Upper lobe of right lung (tissue), 1 donor: ENCODE measurements at places on chromosomes 6 and 20. TPM values are rescaled to one million over a fixed set of nuclear protein-coding genes. Genes with fewer than 3 reads are reported as not detected.

- H3K27me3 ChIP-seq: no peaks in the 10 kb centered on the region
- no peak for DNase-seq
- H3K4me1 ChIP-seq: peaks cover 17% of the 10 kb centered on the region
- no peak overlapping the region for H3K4me3 ChIP-seq
- H3K36me3 ChIP-seq: no peaks in the 10 kb centered on the region
- no peak overlapping the region for H3K27ac ChIP-seq
Observed at GRCh38 chr6:150157081-150157480, 14.2 kb downstream of the PPP1R14C start.

ZBTB46 gene
- total RNA-seq: 19.7 TPM

- H3K27ac ChIP-seq: no peak overlapping the region
- H3K4me3 ChIP-seq: no peak overlapping the region
- no peaks in the 10 kb centered on the region for H3K4me1 ChIP-seq
- H3K27me3 ChIP-seq: no peaks in the 10 kb centered on the region
- no peak for DNase-seq
- H3K36me3 ChIP-seq: no peaks in the 10 kb centered on the region
Observed at GRCh38 chr6:150697515-150697914, 97.8 kb downstream of the PLEKHG1 start.

CST3 gene
- 666 TPM for total RNA-seq

DNA sequence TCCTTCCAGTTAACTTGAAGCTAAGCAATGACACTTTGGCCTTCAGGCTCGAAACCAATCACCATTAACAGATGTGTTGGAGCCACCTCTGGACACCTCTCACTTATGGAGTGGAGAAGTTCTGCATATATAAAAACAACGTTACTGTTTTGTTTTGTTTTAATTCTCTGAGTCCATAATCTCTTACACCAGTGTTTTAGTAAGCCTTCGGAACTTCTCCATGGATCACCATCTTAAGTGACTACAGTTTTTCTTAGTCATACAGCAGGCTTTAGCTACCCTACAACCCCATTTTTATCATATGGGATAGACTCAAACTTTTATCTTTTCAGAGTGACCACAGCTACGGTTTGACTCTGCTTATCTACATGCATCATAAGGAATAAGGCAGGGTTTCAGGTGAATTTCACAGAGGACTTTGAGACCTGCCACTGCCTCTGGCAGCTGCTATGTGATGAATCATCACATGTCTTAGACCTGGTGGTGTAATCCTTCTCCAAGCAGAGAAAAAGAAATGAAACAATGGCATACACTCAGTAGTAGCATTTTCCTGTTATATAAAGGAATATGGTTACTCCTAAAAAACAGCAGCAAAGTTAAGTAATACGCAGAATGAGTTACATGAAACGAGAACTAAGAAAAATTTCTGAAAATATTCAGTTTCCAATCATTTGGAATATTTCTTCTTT lies 5.5 kb upstream of the HDDC2 start:
- DNase-seq: no peak
- H3K4me1 ChIP-seq: no peaks in the 10 kb centered on the region
- H3K4me3 ChIP-seq: no peak overlapping the region
- no peaks in the 10 kb centered on the region for H3K27me3 ChIP-seq

DNA sequence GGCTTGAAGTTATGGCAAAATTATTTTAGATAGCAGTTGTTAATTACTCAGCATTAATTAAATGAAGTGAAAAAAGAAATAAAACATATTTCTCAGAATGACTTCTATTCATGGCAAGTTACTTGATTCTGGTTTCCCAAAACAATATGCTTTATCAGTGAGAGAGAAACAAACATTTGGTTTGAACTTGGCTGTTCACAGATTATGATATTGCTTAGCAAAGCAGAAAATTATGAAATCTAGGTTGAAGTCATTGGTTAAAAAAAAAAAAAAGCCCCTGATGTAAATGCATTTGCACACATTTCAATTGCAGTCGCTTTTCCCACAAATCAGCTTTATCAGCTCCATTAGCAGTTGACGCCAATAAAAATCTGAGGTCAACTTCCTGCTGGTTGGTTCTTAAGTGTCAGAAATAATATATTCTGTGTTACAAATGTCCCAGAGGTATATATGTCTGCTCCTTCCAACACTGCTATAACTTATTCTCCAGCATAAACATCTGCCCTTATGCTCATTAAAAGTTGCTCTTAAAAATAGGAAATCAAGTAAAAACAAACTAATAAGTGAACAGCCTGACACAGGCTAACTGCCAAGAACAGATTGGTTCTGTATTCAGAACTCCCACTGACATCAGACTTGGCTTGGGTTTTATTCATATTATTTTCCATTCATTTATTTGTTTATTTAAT lies 275.4 kb downstream of the PHF3 start:
- H3K4me1 ChIP-seq: no peaks in the 10 kb centered on the region
- H3K36me3 ChIP-seq: no peaks in the 10 kb centered on the region
- H3K27me3 ChIP-seq: no peaks in the 10 kb centered on the region
- no peak overlapping the region for H3K27ac ChIP-seq
- no peak for DNase-seq
- no peak overlapping the region for H3K4me3 ChIP-seq

GRCh38 chr6:166430269-166430668 lies 47.5 kb upstream of the MPC1 start:
- peak; percentile 38 for DNase-seq
- peaks cover 31% of the 10 kb centered on the region for H3K36me3 ChIP-seq
- H3K27me3 ChIP-seq: no peaks in the 10 kb centered on the region
- no peak overlapping the region for H3K4me3 ChIP-seq
- no peak overlapping the region for H3K27ac ChIP-seq

GRCh38 chr6:161318456-161318855 lies 44.6 kb upstream of the AGPAT4 start:
- H3K27me3 ChIP-seq: no peaks in the 10 kb centered on the region
- H3K27ac ChIP-seq: no peak overlapping the region
- no peaks in the 10 kb centered on the region for H3K36me3 ChIP-seq
- DNase-seq: no peak

FAM8A1 gene
- 30.9 TPM for total RNA-seq

DNA sequence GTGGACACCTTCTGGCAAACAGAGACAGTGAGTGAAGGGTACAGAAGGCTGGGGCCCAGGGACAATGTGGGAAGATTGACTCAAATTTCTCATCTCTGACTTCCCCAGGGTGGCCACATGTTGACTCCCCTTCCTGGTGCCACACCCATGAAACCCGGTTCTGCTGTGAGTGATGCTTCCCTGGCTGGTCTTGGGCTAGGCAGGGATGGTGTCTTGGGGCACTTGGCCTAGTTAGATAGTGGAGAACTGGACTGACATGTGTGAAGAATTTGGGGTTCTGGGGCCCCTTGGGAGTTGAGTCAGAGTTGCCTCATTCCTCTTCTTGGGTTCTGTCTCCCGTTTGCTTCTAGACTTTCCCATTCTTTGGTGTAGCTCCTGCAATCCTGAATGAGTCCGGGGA lies 34.2 kb downstream of the GSS start:
- no peak for DNase-seq
- no peak overlapping the region for H3K4me3 ChIP-seq
- H3K36me3 ChIP-seq: peaks cover 85% of the 10 kb centered on the region
- peaks cover 8% of the 10 kb centered on the region for H3K4me1 ChIP-seq

ZSCAN12 gene
- 5.6 TPM for total RNA-seq

DNA sequence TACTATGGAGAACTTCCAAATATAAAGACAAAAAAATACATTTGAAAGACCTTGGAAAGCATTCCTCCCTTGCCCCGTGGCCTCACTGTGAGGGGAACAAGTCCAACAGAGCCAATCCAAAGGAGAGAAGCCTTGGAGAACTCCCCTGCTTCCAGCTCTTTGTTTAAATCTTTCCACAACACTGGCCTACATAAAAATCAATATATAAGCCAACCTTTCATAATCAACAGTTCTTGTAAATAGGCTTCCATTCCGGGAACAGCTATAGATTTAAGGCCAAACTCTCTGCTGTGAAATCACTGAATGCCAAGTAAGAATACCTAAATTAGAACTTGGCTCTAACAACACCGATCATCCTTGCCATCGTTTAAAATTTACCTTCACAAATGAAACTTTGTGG lies 242.1 kb downstream of the HACE1 start:
- no peak overlapping the region for H3K4me3 ChIP-seq
- no peaks in the 10 kb centered on the region for H3K36me3 ChIP-seq
- H3K4me1 ChIP-seq: peaks cover 7% of the 10 kb centered on the region
- H3K27me3 ChIP-seq: no peaks in the 10 kb centered on the region
- DNase-seq: no peak
- H3K27ac ChIP-seq: no peak overlapping the region
